ENCODE measurements at places on chromosomes 6 and 20.

GRCh38 chr20:50242178-50242514 is 51.5 kb downstream of the CEBPB start:
- no peak for DNase-seq

GRCh38 chr20:63179687-63180568 is 36.0 kb downstream of the YTHDF1 start:
- DNase-seq, result no peak

DNA sequence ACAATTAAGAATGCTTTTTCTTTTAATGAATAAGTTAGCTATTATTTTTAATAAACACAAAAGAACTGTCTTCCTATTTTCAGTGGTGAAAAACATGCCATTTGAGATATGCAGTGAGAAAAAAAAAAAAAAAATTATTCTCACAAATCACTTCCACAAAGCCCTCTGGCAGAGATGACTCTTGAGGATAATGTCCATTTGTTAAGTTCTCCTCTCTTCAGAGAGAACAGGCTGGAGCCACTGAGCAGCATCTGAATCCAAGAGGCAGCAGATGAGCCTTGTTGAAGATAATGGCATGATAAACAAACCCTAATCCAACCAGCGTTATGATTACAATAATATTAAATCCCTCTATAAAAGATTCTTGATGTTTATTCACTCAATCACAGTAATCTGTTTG is 105.0 kb downstream of the PTPRK start:
- DNase-seq, result no peak

DNA sequence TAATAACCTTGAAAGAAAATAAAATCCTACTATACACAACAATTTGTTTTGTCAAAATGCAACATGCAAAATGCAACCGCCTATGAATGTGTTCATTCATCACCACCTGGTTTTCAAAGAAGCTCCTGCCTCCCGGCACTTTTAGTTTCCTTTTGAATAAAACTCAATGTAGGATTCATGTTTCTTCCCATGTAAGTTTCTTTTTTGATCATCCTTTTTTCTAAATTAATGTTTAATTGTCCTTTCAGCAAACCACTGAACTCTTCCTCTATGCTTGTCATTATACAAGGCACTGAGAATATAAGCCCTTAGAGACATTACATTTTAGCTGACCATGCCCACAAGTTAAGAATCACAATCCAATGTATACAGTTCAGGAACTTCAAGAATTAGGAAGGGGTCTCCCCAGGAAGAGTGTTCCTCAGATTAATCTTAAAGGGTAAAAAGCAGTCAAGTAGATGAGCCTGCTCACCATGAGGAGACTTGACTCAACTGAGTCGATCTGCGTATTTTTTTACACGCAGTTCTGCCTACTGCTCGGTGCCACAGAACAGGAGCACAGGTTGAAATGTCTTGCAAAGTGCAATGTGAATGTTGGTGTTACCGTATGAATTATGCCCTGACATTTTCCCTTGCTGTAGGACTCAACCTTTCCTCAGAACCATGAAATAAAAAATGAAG is 7.2 kb upstream of the THEMIS start:
- DNase-seq, result no peak

DNA sequence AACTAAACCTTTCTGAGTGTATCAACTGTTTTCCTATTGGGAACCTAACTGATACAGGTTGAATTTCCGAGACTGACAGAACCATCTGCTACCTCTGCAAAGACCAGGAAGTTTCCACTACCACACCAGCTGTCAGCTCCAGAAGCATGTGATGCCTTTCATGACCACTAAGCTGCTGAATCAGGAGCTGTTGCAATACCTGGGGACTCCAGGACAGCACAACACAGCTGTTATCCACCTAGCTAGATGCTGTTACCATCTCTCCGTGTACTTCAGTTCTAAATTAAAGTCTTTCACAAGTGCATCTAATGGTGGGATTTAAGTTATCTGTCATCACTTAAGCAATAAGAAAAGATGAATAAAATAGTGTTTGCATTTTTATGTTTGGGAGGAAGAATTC is 158.2 kb upstream of the IMPG1 start:
- no peak for DNase-seq

GRCh38 chr20:58890518-58891085 is 38.1 kb downstream of the GNAS start:
- DNase-seq, result peak; percentile 46

DNA sequence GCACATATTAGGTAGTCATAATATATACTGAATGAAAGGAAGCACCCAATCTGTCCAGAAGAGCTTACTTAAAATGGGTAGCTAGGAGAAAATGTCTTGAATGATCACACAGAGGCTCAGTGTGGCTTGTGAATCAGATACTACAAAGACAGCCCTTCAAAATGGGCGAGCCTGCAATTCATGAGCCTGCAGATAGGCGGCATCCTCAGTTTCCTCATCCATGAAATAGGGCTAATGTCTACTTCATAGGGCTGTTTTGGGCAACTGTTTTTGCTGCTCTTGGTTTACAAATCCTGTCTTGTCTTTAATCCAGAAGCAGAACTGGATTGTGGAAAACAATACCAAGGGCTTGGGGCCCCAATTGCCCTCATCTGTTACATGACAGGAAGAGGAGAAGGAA is 129.3 kb upstream of the KCNK16 start:
- DNase-seq, result no peak

Measured in NCI-H748 treated with DMSO at 0.1 percent for 48 hours (cell line).